ENCODE measurements at places on chromosomes 3 and 15.

GRCh38 chr3:139705631-139706030, 27.9 kb upstream of the NMNAT3 start:
- DNase-seq, result no peak

GRCh38 chr3:182967218-182968204, 12.8 kb downstream of the DCUN1D1 start:
- DNase-seq, result no peak

GRCh38 chr3:43343185-43343584, 56.8 kb downstream of the SNRK start:
- DNase-seq, result no peak

DNA sequence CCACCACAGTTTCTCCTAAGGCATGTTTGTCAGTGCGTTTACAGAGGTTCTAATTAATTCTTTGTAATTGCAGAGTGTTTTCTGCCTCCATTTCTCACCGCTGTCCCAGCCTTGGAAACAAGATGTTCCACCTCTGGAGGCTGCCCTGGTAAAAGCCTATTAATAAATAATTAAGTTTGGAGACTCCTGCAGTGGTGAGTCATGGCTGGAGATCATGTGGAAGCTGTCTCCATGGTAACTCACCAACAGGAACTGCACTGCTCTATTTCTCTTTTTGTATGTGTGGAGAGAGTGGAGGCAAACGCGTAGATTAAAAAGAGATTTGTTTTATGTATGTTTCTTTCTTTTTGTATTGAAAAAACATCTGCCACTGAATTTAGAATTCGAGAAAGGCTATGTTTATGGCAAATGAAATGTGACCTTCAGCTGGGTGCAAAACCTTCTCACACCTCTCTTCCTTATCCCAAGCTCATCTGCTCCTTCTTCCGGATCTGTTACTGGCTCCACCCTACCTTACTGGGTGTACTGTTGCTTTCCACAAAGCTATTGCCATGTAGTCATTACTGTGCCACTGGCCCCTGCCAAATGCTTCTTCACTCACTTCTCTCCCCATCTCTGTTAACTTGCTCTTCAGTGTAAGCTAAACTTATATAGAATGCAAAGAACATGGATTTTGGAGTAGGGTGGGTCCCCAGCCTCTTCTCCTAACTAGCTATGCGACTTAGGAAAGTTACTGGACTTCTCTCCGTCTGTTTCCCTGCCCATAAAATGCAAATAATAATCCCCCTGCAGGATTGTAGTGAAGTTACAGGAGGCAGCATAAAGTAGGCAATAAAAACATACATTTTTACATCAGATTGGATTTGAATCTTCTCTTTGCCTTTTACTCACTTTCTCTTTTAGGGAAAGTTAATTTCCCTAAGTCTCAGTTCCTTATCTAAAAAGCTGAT, 778.5 kb downstream of the NTRK3 start:
- DNase-seq, result peak; percentile 64

DNA sequence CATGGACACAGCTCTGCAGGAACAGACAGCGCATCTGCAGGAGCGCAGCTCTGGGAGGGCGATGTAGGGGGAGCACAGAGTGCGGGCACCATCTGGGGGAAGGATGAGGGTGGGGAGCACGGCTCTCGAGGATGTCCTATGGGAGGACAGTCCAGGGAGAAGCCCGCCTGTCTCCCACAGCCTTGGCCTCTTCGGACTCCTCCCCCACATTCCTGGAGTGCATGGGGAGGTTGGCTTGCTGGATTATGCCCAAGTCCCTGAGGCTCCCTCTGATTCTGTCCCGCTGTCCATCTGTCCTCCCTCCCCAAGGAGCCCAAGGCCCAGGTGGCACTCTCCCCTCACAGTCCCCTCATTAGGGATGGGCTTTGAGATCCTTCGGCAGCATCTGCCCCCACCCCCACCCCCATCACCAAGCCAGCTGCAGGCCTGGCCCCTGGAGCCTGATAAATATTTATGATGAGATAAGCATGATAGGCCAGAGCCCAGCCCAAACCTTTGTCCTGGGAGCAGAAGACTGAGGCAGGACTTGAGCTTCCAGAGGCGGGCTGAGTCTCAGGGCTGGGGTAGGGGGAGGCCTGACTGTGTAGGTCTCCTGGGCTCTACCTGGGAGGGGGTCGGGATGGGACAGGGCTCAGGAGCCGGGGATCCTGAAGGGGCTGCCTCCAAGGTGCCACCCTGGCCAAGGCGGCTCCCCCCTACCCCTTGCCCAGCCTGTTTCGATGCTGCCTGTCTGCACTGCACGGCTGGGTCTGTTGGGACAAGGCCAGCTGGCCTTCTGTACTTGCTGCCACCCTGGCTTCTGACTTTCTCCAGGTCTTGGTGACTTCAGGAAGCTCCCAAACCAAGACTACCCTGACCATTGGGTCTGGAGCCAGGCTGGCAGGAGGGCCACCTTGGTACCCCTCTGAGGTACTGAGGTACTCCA, 28.6 kb upstream of the SEMA3F start:
- DNase-seq, result no peak

DNA sequence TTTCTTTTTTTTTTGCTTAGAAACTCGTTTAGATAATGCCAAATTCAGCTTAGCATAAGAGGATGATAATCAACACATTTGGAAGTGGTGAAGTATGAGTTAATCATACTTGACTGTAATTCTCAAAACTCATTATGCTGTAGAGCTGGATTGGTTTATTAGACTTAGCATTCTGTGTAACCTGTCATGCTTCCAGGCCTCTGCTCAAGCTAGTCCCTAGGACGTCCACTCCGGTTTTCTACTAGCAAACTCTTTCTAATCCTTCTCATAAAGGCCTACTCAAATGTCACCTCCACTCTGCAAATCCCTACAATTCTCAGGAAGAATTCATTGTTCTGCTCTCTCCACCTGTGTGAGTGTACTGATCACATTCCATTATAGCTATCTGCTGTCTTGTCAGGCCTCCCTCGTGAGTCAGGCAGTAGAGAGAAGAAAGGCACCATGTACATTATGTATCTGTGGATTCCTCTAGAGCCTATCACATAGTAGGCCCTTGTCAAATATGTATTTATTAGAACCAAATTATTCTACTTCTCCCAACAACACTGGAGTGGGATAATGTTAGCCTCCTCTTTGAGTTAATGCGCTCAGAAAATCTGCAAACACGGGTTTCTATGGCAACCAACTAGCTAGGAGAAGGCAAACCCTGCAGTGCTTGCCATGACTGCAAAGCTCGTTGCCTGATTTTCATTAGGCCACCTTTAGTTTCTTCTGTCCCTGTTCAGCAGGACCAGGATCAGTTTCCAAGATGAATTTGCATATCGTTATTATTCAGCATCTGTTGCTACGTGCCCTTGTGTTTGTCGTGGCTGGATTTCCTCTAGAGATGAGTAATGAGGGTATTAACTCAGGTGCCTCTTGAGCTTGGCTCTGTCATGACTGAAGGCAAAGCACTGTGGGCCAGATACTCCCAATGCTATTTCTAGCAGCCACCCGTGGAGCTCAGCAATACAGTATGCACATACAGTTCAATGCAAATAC, 30.7 kb downstream of the ATP13A5 start:
- no peak for DNase-seq

DNA sequence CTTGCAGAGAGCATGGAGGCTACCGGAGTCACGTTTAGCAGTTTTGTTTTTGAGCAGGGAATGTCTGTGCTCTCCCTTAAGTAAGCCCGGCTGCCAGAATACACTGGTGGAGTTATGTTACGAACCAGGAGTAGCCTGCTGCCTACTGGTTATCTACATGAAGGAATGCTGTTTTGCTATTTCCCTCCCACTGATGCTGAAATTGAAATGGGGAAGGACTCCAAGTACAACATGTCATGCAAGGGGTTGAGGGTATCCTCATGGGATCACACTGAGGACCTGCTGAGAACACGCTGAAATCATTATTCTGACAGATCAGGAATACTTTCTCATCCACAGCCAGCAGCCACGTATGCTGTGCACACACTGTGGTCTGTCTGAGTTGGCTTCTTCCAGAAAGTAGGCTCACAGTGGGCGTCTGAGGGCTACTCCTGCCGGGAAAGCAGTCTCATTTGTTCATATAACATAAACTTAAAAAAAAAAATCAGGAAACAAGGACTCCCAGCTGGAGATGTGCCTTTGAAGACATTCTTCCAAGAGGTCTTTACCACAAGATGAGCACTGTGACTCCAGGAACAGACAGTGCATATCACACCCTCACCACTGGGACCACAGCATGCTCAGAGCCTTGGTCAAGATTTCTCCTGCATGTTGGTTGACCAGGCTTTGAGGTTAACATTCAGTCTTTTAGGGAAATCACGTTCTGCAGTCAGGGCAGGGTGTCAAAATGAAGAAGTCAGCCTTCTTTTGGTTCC, 300.4 kb upstream of the RASGRP1 start:
- peak; percentile 81 for DNase-seq

GRCh38 chr3:71316066-71316777, 267.3 kb downstream of the FOXP1 start:
- no peak for DNase-seq

- DNase-seq, result no peak
Measured at GRCh38 chr3:185420762-185421161, 57.8 kb downstream of the MAP3K13 start.

DNA sequence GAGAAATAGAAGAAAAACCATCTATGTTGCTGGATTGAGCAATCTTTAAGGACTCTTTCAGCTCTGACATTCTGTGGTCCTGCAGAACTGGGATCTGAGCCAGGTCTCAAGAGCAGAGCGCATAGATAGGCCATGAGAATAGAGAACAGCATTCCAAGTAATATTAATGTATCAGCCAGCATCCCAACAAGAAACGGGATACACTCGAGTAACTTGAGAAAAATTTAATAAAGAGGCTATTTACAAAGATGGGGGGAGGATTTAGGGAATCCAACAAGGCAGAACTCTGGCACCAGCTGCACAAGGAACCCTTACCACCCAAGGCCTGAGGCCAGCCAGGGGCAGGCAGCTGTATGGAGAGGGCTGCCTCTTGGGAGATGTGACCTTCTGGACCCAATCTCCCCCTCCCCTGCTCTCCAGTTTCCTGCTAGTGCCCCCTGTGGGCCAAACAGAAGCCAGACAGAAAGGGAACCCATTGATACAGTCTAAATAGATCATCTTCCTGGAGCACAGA, 8.2 kb downstream of the TMOD2 start:
- DNase-seq, result peak; percentile 86

GRCh38 chr3:10529809-10530208, 24.4 kb upstream of the ATP2B2 start:
- DNase-seq, result no peak

DNA sequence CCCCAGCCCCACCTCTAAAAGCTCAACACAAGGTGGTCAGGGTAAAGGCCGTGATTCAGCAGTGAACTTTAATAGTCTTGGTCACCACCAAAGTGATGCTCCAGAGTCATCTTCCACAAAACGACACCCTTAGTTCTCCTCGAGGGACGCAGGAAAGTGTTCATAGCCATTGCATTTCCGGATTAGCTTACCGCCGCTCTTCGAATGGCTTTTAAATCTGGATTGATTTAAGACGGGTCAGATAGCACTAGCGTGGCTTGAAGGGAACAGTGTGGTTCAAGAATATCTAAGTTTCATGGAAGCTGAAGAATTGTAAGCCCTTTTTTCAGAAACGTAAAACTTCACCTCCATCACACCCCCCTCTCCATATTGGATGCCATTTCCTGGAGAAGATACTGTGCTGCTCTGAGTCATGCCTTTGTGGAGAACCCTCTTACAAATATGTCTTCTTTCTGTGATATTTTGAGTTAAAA, 829 bp downstream of the RNF7 start:
- DNase-seq, result no peak

GRCh38 chr3:52090131-52090932, 34.0 kb upstream of the DUSP7 start:
- no peak for DNase-seq

DNA sequence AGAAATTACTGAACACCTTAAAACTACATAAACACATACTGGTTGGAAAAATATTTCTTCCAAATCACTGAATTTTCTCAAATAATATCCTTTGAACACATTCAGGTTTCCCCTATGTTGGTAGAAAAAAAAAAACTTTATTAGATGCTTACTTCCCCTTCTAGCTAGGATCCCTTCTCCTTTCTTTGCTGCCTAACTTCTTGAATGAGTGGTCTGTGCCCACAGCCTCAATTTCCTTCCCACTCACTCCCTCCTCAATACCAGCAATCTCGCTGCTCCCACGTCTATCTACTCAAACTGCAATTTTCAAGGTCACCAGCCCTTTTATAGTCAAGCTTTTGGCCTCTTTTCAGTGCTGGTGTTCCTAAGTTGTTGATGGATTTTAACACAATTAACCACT, 8.3 kb downstream of the CD200R1 start:
- DNase-seq, result no peak

DNA sequence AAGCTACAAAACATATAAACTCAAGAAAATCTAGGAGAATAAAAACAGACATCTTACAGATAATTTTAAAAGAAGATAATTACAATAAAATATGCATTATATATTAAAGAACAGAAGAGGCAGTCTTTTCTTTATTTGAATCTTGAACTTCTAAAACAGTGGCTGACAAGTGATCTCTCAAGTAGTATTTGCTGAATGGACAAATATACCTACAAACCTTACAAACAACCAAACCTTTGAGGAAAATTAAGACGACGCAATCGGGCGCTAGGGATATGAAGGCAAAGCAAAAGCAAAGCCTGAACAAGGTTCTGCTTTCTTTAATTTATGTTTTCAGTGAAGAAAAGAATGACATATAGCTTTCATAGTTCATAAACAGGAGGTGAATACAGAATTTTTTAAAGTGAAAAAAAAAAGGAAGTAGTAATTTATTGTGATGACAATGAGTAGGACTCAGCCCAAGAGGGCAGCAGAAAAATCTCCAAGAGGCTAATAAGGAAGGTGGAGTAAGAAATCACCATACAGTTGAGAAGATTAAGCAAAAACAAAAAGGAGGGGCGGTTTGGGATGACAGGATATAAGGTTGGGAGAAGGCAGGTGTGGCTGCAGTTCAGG, 347.8 kb downstream of the TBC1D5 start:
- no peak for DNase-seq

DNA sequence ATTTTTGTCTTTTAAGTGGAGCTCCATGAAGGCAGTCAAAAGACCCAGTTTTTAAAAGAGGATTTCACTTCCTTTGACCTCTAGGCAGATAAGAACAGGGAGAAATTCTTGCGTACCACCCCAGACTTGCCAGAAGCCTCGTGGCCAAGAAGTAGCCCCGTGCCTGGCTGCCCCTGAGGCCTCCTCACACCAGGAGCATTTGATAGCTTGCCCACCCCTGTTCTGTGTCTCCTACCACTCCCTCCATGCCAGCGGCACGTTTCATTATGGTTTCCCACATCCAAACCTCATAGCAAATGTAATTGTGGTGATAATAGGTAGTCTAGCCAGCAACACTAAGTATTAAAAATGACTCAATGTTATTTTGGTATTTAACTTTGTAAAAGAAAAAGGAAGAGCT, 107.7 kb downstream of the GHSR start:
- no peak for DNase-seq

GRCh38 chr15:68776477-68777270, 44.0 kb downstream of the ANP32A start:
- DNase-seq, result no peak

GRCh38 chr3:63064209-63064755, 189.1 kb upstream of the CADPS start:
- no peak for DNase-seq

DNA sequence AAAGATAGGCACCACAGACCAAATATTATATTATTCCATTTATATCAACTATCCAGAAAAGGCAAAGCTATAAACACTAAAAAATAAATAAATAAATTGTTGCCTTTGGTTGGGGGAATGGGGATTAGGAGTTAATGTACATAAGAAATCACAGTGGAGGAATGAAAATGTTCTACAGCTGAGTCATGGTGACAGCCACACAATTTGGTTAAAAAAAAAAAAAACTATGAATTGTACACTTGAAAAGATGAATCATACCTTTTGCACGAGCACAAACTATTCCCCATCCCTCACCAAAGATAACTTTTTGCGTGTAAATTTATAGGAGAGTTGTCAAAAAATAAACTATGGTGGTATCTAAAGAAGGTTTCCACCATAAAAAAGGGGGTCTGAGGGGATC, 103.2 kb downstream of the TBC1D5 start:
- no peak for DNase-seq
